ENCODE measurements at places on chromosomes 2 and 18.
A peak's percentile ranks its signal among the peaks of the same experiment; 100 is the strongest.

DNA sequence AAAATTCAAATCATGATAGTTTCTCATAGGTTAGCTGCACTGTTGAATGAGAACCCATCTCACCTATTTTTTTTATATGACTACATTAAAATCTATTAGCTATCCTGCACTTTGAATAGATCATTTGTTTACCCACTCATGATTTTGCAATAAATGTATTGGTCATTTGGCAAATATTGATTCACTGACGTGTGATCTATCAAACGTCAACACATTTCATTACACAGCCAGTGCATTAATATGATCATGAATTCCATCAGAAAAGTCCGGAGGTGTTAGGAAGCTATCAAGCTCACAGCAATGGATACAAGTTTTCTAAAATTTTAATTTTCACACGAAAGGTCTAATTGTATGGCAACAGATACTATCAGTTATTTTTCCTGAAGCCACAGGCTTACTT is 128.2 kb upstream of the ID2 start:
- DNase-seq, result no peak

GRCh38 chr2:144358979-144359541 is 160.9 kb downstream of the ZEB2 start:
- DNase-seq, result peak; percentile 70

DNA sequence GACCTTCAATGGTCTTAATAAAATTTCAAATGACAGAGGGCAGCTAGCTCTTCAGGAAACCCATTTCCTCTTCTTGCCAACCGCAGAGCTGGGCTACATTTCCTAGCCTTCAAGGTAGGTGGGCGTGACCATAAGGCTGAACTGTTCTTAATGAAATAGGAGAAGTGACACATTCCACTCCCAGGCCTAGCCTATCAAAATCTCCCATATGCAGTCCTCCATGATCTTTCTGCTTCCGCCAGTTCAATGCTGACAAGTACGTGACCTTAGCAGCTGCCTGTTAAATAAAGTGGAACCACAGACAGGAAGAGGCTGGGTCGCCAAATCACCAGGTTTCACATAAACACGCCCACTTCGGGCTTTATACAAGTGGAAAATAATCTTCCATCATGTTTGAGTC is 13.2 kb downstream of the SERPINE2 start:
- no peak for DNase-seq

- DNase-seq, result no peak
Measured at GRCh38 chr2:126510356-126510755, 145.6 kb upstream of the GYPC start.

DNA sequence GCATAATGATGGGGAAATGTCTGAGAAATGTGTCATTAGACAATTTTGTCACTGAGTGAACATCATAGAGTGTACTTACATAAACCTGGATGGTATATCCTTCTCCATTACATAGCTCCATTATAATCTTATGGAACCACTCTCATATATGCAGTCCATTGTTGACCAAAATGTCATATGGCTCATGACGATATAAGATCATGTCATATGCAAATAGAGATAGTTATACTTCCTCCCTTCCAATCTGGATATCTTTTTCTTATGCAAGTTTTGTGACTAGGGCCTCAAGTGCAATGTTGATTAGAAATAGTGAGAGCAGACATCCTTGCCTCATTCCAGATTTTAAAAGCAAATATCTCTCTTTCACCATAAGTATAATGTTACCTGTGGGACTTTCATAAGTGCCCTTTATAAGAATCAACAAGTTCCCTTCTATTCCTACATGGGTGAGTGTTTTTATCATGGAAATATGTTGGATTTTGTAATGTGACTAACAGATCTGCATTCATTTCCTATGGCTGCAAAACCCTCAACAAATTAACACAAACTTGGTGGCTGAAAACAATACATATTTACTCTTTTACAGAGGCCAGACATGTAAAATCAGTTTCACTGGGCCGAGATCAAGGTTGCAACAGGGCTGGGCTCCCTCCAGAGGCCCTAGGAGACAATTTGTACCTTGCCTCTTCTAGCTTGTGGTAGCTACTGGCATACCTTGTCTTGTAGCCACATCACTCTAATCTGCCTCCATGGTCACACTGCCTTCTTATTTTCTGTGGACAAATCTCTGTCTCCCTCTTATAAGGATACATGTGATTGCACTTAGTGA is 21.6 kb upstream of the SULT1C4 start:
- no peak for DNase-seq

GRCh38 chr18:1994471-1994870 is 576.8 kb downstream of the METTL4 start:
- no peak for DNase-seq

DNA sequence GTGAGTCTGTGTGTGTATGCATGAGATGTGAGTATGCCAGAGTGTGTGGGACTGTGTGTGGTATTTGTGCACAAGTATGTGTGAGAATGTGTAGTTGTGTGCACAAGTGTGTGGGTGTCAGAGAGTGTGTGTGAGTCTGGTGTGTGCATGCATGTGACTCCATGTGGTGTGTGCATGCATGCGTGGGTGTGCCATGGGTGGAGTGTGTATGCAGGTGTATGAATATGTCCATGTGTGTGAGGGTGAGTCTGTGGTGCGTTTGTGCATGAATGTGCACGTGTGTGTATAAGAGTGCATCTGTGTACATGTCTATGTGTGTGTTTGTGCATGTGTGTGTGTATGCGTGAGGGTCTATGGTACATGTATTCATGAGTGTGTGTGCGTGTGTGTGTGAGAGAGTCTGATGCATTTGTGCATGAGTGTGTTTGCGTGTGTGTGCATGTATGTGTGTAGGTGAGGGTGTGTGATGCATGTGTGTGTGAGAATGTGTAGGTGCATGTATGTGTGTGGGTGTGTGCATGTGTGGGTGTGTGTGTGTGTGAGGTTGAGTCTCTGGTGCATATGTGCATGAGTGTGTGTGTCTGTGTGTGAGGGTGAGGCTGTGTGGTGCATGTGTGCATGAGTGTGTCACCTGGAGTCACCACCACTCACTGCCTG is 226.8 kb downstream of the LDLRAD4 start:
- DNase-seq, result no peak

DNA sequence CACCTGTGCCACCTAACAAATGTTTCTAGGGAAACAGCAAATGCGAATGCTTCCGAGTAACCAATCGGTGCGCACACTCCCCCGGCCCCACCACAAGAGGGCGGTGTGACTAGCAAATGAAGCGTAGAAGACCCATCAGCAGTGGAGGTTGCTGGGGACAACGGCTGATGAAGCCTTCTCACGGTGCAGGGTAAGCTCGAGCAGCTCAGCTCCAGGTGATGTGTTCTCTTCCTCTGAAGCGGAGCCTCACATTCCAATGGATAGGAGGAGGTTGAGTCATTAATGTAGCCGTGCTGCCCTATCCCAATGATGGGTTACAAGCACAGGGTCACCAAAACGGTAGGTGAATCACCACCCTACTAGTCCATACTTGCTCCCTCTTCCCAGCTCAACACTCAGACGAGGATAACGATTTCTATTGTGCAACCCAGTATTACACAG is 127.6 kb upstream of the TWIST2 start:
- DNase-seq, result peak; percentile 29

GRCh38 chr18:41674506-41674905 is 280.5 kb upstream of the PIK3C3 start:
- no peak for DNase-seq

DNA sequence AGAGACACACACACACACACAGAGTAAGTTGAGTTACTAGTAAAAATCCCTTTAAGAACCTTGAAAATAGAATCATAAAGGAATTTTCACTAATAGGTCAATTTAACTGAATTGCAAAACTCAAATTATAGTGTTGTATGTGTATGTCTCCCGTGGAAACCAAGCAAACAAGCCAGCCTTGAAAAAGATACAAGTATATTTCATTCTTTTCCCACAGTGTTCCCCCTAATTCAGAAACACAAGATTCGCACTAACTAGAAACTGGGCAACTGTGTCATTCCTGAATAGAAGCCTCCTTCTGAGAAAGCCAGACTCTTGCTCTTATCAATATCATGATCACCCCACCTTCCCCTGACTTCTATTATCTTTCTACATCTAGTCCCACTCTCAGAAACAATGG is 229.5 kb downstream of the PIEZO2 start:
- no peak for DNase-seq

- no peak for DNase-seq
Measured at GRCh38 chr18:59915606-59916005, 15.8 kb downstream of the PMAIP1 start.

GRCh38 chr18:50092245-50092805 is 102.6 kb downstream of the MYO5B start:
- no peak for DNase-seq

- no peak for DNase-seq
Measured at GRCh38 chr2:118481299-118481698, 366.1 kb downstream of the EN1 start.

- no peak for DNase-seq
Measured at GRCh38 chr2:46471019-46471583, 8.3 kb upstream of the TMEM247 start.

DNA sequence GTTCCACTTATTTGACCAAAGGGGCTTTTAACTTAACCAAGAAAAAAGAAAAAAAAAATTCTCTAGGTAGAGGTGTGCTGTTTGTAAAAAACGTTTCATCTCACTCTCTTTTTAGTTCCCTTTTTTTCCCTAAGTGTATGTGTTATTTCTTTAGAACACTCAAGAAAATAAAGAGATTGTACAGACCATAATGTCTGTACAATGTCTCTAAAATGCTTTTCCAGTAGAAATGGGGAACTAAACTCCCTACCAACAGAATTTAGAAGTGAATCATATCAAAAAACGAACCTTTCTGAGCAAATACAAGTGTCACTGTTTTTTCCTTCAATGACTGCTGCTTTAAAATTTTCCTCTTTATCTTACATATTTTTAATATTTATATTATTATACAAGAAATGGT is 72.0 kb downstream of the CDH7 start:
- no peak for DNase-seq

DNA sequence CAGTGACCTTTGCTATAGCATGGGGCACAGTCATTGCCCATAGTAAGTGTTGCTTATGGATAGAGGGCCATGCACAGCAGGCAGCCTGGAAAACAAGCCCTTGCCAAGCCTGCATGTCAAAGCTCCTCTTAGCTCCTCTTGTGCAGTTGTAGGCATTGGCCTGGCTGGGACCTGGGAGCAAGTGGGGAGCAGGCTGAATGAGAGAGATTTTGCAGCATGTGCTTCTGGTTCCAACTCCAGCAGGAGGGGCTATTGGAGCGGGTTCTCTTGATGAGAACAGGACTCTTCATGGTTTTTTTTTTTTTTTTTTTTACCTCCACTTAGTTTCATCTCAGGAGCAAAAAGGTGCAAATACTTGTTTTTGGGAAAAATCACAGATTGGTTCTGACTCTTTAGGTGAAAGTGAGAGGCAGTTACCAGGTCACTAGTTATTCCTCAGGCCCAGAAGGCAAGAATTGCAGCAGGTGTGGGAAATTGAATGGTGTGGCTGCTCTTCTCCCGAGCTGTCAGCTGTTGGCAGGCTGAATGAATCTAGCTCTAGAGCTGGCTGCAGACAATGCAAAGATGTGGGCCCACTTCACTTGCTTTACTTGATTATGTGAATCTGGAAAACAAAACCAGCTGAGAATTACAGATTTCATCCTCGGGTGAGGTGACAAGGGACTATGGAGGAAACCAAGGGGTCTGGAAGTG is 95.9 kb downstream of the MAP4K4 start:
- no peak for DNase-seq

DNA sequence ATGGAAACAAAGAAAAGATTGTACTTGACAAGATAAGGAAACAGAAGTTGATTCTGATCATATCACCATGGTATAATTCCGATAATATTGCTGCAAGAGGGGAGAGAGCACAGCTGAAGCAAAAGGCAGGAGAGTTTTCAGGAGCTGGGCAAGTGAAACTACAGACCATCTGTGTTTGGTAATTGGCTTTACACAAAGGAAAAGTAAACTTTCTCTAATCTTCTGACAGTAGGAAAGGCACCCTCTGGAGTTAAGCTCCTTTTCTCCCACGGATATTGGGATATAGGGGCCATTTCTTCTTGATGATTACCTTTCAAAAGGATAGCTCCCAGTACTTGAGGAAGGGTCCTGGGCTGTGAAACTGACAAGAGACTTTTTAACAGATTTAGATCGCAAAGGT is 29.9 kb upstream of the REG3A start:
- no peak for DNase-seq

- DNase-seq, result no peak
Measured at GRCh38 chr2:80292474-80292873, 12.1 kb downstream of the LRRTM1 start.

DNA sequence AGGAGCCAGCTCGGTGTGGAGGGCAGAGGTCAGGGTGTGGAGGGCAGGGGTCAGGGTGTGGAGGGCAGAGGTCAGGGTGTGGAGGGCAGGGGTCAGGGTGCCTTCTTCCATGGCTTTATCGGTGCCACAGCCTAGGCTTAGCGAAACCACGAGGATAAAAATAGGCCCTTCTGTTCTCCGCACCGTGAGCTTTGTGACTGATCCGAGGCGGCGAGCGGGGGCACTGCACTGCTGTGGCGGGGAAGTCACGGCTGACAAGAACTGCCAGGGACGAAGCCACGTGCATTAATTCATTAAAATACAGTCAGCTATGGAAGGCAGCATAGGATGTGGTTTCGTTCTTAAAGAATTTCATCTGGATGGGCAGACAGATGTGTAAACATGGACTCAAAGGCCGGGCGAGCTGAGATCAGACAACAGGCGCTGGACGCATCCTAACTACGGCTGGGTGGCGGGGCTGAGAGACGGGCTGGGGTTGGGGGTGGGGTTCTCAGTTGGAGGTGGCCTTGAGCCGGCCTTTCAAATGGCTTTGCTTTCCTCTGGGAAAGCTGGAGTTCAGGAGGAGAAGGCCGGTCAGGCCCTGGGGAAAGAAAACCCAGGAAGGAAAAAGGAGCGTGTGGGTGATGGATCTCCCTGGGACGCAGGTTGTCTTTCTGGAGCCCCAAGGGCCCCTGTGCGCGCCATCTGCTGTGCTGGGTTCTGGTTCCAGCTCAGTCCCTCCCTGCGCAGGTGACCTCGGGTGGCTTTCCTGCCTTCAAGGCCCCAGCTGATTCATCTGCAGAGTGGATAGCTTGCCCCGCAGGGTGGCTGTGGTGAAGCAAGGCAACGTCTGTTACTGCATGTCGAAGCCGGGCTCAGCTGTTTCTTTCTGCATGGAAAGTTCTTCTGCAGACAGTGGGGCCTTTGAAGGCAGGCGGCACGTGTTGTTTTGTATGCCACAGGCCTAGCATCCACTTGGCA is 958 bp upstream of the ALLC start:
- no peak for DNase-seq

DNA sequence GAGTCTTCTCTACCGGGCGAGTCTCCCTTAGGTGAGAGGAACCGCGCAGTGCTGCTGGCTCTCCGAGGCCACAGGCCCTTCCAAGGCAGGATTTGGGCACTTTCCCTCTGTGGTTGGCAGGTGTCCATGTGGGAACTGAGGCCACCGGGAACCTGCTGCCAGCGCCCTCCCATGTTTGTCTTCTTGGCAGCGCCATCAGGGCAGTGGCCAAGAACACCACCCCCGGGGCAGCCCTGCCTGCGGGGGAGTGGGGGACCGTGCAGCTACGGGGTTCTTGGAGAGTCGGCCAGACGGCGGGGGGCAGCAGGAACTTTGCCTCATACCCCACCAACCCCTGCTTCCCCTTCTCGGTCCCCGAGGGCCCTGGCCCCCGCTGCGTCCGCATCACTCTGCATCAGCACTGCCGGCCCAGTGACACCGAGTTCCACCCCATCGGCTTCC is 10.0 kb downstream of the CAPN10 start:
- DNase-seq, result no peak

GRCh38 chr18:24470022-24470618 is 9.7 kb downstream of the HRH4 start:
- no peak for DNase-seq

GRCh38 chr2:238996331-238997136 is 148.6 kb downstream of the TWIST2 start:
- DNase-seq, result no peak

Measured in brain microvascular endothelial cell (primary cell).